Hematopoietic multipotent progenitor cell treated with erythropoietin and hydrocortisone succinate and interleukin-3 and kit ligand, for 8 days (in vitro differentiated cells): ENCODE measurements at places on chromosomes 1 and 21.

DNA sequence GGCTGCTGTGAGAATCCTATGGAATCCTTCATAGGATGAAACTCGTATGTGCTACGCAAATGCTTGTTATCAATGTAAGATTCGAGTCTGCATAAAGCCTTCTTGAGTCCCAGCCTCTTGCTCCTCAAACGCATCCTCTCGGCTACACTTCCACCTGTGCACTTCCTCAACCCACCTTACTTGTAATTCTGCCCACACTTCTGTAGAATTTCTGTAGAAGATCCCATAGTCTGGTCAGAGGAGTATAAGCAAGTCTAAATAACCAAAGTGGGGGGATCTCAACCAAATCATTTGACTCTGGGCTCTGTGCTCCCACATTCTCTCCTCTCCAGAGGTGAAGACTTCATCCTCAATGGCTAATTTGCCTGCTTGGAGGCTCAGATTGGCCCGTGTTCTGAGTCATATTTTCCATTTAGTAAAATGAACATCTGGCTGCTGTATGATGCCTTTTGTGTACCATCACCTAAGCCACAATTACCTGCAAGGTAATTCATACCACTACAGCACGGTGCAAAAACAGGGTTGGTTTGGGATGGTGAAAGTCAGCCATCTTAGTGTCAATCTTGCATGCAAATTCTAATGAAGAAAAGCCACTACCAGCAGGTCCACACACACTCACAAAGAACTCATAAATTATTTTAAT is 63.2 kb downstream of the ITPKB start:
- DNase-seq: no peak

DNA sequence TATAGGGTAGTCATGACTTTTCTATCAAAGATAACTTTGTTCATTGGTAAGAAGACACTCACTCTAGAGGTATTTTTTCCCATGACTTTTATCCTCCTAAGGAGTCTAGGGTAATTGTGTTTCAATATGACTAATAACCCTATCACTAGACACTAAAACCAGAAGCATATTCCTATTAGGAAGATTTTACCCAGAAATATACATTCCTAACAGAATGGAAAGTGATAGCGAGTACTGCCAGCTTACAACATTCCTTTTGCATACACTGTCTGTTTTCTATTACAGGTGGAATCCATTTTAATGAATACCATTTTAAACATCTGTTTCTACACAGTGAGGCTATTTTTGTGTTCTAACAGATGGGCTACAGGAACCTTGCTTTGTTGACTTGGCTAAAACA is 31.4 kb upstream of the C1orf185 start:
- no peak for DNase-seq

DNA sequence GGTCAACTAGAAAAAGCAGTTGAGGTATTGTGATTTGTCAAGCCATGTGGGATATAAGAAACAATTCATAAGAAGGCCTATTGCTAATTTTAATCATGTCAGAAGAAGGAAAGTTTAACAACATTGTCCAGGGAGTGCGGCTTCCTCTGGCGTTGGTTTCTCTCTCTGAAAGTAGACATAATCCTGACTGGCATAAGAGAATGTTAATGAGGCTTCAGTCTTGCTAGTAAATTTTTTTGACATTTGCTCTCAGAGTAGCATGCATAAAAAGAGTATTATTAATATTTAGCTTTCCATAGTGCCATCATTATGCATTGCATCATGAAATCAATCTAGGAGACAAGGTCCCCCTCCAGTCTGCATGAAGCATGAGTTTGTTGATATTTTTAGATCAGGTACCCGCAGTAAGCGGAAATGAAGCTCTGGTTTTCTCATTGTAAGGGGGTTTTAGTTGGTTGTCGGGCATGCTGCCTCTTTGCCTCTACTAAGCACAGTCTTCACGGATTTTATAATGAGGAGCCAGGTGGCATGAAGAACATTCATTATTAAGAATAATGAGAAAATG is 12.8 kb upstream of the PRDM2 start:
- no peak for DNase-seq

GRCh38 chr1:55560266-55560665 is 345.1 kb upstream of the USP24 start:
- DNase-seq: no peak

- no peak for DNase-seq
Observed at GRCh38 chr1:245095903-245096302, 58.9 kb upstream of the KIF26B start.

DNA sequence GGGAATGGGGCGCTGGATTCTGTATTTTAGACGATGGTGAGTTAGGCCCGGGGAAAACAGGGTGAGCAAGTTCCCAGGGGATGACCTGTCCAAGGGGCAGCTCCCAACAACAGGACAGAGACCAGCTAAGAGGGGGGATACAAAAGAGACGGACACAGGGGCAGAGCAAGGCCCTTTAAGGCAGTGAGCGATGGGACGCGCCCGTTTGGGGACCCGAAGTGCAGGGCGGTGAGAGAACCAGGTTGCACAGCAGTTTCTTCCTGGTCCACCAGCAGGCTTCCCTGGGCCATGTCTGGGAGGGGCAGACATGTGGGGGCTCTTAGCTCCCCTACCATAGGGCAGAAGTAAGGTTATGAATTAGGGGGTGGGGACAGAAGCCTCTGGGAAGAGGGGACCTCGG is 22.0 kb downstream of the INAVA start:
- DNase-seq: no peak

GRCh38 chr1:23202263-23202749 is 15.0 kb downstream of the HTR1D start:
- DNase-seq: no peak

DNA sequence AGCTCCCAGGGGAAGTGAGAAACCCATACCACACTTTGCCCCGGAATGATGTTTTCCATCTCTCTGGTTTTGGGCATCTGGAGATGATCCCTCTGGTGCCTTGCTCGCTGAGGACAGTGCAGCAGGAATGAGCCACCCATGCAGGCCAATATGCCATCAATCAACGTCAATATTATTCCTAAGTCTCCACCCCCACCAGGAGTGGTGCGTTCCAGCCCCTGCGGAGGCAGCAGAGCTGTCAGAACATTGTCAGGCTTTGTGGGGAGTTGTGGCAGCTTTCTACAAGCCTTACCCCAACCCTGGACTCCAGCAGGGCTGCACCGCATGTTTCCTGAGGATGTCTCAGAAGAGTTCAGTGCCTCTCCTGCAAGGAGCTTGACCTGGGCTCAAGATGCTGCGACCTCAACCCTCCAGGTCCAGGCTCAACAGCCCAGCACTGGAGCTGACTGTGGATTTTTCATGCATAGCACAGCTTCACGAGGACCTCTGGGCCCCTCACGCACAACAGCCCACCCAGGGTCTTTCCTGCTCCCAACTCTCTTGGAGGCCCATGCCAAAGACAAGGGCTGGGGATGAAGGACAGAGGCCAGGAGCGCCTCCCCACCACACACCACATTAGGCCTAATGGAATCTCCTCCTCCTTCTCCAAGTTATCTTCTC is 67.5 kb downstream of the PSMG1 start:
- DNase-seq: no peak

GRCh38 chr1:242225767-242226573 is 227.1 kb upstream of the MAP1LC3C start:
- DNase-seq: no peak

DNA sequence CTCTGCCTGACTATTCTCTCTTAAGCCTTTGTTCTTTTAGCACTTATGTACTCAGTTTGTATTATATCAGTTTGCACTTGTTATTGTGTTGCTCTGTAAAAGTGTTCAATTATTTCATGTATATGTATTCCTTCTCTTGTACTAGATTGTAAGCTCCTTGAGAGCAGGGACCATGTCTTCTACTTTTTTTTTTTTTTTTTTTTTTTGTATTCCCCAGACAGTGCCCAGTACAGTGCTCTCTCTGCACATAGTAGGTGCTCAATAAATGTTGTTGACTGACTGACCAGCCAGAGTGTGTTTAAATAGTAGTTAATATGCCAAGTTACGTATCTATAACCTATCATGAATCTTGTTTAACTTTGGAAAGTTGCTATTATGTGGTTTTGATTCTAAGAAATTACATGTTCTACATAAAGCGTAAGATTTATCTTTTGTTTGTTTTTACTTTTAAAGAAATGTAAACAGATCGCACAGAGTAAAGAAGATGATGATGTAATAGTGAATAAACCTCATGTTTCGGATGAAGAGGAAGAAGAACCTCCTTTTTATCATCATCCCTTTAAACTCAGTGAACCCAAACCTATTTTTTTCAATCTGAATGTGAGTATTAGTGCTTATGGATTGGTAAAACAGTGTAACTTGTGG is 16.1 kb downstream of the SON start:
- DNase-seq: no peak

DNA sequence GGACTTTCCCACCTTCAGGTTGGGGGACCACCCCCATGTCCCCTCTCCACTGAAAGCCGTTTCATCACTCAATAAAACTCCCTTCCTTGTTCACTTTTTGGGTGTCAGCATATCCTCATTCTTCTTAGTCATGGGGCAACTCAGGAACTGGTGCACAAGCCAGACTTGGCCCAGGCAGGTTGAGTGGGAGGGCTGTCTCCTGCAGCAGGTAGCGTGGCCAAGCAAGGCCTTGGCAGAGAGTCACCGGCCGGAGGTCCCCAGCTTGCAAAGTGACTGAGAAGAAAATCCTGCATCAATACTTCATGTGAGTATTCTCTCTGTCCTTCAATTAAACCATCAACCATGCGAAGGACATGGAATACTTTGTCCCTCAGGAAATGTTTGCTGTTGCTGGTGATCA is 148.9 kb downstream of the RHOU start:
- DNase-seq: no peak

GRCh38 chr1:234512451-234512861 is 33.5 kb upstream of the TARBP1 start:
- DNase-seq: peak; percentile 46

DNA sequence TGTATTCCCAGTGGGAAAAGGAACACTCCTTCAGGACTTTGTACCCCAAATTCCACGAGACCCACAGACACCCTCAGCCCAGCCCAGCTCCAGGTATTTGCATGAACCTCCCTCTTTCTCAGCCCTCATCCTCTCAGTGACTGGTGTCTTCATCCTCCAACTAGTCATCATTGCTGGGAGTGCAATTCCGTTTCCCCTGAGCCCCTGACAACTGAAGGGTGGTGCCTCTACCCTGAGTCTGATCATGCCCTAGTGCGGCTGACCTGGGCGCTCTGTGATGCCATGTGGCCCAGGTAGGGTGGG is 3.8 kb upstream of the ZNF692 start:
- DNase-seq: no peak

DNA sequence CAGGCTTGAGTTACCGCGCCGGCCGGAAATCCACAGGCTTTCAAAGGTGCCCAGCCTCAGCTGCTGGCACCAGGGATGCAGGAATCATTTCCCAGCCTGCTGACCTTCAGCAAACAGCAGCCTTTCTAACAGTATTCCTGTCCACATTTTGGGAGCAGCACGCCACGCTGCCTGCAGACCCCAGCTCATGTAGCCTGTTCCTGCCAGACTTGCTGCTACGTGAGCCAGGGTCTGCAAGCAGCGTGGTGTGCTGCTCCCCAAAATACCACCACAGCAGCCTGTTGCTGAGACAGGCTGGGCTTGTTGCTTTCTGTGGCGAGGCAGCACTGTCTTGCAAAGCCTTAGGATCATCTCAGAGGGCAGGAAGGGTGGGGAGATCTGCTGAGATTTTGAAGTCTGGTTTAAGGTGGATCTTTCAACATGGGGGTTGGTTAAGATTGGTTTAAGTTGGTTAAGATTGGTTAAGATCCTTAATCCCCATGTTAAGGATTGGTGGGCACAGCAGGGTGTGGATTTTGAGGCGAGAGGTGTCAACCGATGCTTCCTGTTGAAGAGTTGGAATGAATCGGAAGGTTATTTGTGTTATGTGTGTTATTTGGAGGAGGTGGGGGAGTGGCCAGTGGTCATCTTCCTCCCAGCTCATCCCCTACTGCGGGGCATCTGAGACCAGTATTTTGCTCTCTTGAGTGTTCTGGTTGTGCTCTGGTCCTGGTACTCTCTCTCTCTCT is 12.9 kb downstream of the FAAH start:
- DNase-seq: no peak

DNA sequence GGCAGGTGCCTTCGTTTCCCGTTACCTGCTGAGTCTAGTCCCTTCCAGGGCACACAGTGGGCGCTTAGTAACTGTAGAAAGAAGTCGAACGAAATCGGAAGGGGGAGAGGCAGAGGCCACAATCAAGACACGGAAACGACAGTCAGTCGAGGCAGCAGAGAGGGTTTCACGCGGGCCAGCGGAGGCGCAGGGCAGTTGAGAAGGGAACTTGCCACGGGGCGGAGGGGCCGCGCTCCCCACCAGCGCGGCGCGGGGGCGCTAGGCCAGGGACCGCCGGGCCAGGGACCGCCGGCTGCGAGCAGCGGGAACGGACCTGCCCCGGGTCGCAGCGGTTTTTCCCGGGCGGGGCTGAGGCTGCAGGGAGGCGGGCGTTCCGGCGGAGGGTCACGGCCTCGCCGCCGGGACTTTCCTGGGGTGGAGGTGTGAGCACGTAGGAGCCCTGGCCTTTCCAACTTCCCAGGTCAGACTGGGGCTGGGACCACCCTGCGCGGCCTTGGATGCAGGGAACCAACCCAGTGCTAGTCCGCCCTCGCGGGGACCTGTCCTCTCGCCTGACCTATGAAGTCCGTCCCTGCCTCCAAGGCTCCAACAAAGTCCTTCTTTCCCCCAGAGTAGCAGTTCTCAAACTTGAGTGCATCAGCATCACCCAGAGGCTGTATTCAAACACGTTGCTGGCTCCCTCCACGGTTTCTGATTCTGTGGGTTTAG is 150.1 kb upstream of the FGGY start:
- no peak for DNase-seq

- DNase-seq: no peak
Observed at GRCh38 chr1:113271039-113271438, 119.3 kb upstream of the MAGI3 start.

GRCh38 chr1:43839056-43839455 is 94.5 kb upstream of the ARTN start:
- no peak for DNase-seq

GRCh38 chr1:99441299-99442095 is 177.2 kb downstream of the PLPPR4 start:
- DNase-seq: no peak

DNA sequence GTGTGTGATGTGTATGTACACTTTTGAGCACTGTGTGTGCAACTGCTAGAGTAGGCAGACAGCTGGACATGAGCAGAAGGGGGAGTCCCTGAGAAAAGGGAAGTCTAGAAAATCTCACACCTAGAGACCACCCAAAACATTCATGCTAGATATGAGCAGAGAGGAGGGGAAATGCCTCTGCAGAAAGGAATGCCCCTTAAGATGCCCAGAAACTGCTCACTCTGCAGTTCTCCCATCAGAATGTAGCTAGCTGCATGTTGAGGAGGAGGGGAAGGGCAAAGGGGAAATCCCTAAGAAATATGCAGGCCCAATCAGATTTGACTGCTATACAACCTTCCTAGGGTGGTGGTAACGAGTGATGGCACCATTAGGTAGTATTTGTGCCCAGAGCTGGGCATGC is 31.8 kb upstream of the MAGOH start:
- no peak for DNase-seq

GRCh38 chr1:32062867-32063230 is 9.9 kb upstream of the TMEM39B start:
- DNase-seq: no peak

GRCh38 chr1:32471695-32472362 is 7.0 kb downstream of the ZBTB8B start:
- DNase-seq: no peak
